ENCODE measurements at places on chromosomes 5 and 9.

GRCh38 chr5:10009802-10010201, 239.9 kb downstream of the ATPSCKMT start:
- DNase-seq: no peak

GRCh38 chr9:136973618-136974617, 3.4 kb upstream of the PTGDS start:
- no peak for DNase-seq

DNA sequence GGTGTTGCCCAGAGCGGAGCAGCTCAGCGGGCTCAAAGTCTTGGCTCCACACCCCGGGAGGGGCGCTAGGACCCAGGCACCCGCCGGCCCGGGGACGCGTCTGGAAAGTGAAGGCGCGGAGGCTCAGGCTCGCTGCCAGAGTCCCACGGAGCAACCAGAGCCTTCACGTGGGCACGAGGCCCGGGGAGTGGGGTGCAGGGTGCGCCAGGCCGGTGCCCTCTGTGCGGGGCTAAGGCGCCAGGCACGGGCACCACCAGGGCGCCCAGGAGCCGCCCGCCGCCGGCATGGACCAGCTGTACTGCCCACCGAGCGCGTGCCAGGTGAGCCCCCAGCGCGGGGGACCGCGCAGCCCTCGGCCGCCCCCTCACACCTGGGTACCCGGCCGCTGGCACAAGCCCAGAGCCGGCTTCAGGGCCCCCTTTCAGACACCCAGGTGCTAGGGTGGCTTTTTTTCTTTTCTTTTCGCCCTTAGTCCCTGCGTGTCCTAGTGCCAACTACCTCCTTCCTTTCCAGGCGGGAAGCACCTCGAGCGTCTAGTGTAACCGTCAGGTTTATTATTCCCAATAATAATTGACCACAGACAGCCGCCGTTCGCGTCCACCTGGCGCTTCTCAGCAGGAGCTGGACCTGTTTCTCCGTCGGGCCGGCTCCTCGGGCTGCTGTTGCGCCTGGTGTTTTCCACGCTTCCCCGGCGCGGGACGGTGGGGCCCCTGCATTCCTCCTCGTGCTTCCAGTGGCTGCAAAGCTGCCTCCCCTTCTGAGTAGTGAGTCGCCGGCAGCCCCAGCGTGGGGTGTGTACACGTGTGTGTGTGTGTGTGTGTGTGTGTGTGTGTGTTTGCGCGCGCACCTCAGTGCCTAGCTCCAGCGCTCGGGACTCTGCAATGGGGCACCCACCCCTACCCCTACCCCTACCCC, 30.1 kb upstream of the PDE8B start:
- no peak for DNase-seq

GRCh38 chr5:127647361-127647958, 1.4 kb upstream of the CTXN3 start:
- no peak for DNase-seq

GRCh38 chr9:136514022-136514714, 31.3 kb upstream of the SEC16A start:
- no peak for DNase-seq

- no peak for DNase-seq
These were observed 39.4 kb downstream of the SMIM23 start for GRCh38 chr5:171825051-171825450.

- DNase-seq: no peak
These were observed 1.2 kb upstream of the IL33 start for GRCh38 chr9:6214434-6214833.

DNA sequence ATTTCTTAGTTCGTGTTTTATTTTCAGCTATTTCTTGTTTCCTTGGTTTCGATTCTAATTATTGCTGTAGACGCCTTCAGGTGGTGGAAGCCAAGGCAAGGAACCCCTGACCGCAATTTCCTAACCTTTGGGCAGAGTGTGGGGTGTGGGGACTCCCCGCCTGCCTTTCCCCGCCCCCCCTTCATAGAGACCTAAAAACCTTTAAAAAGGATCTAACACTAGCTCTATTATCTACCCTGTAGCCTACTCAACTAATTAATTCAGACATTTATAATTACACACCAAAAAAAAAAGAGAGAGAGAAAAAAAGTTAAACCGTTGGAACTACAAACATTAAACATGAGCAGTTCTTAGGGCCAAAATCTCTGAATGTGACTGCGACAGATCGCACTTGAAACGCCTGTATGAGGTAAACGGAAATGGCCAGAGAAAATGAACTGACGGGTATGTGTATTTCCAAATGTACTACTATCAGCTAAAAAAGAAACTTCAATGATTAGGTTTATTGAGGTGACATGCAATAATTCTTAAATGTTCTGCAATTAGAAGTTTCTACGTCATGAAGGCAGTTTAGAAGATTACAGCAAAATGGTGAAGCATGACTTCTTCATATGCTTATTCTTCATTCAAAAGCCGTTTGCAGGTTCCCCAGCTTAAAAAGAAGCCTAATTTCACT, 19.0 kb upstream of the FER start:
- no peak for DNase-seq

DNA sequence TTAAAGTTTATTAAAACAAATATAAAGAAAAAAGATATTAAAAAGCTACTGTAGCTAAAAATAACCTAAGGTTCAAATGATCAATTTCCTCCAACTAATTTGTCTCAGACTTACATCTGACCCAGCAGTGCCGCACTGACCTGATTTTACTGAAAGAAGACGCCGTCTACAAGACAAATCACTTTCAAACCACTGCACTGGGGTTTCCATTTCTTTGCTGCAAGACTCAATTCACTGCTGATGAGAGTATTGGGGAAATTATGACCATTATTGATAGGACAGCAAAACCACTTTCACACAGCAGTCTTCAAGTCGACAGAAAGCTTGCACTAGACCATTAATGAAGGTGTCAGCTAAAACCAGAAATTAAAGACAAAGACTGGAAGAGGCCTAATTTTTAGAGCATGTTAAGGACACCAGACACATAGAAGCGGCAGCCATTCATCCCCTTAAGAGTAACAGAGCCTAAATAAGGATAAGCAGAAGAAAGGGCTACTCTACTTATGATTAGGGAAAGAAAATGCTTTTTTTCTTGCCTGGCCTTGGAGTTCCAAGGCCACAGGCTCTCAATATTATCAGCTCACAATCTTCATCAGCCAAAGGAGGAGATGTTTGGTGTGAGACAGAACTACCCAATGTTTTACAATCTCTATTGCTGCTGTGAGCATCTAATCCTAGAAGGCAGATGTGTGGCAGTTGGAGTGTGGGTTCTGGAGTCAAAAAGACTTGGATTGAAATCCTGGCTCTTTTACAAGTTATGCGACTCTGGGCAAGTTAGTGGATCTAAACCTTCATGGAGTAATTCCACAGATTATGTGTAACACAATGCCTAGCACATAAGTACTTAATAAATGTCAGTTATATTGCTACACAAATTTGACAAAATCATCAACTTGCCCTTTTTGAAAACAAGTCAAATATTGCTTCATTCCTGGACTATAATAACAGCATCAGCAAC, 190.7 kb downstream of the MAPKAP1 start:
- no peak for DNase-seq

DNA sequence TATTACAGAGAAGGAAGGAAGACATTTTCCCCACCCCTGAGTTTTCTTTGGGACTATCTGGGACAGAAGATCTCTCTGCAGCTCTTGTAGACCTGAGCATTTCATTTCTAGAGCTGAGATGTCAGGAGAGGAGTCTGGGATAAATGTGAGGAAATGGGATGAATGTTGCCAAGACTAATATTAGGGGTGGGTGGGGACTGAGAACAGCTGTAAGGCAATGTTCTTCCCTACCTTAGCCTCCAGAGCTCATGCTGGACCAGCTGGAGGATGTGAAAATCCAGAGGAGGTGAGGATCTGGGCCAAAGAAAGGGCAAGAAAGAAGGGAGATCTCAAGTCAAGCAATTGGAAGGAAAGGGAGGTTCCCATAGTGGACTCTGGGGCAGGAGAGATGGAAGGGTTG, 23.1 kb upstream of the FOXD1 start:
- no peak for DNase-seq

DNA sequence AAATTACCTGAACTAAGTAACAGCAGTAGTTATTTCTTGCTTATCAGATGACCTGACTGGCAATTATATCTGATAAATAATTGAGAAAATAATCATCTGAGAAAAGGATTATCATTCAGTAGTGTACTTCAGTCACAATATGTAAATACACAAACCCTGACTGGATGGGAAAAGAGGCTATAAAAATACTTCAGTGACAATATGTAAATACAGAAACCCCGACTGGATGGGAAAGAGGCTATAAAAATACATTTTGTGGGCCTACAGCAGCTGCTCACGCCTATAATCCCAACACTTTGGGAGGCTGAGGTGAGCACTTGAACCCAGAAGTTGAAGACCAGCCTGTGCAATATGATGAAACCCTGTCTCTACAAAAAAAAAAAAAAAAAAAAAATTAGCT, 11.1 kb downstream of the UBAP2 start:
- DNase-seq: no peak

DNA sequence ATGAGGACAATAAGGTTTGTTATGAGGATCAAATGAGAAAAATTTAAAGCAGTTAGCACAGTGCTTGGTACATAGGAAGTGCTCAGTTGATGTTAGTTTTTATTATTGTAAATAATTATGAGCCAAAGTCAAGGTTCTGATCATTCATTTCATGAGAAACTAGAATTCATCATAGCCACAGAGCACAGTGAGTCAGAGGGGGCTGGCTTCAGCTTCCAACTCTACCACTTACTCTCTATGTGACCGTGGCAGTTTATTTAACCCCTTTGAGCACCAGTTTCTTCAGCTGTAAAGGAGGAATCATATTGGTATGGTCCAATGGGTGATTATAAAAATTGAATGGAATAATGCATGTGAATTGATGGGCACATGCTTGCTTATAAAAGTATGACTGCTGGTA, 39.4 kb downstream of the KLHL3 start:
- DNase-seq: no peak

- no peak for DNase-seq
These were observed 161.3 kb upstream of the IRX2 start for GRCh38 chr5:2912741-2913140.

All from GM12864 (cell line).